ENCODE measurements at places on chromosomes 1 and 21.
A peak's percentile ranks its signal among the peaks of the same experiment; 100 is the strongest.

- DNase-seq: no peak
Measured at GRCh38 chr1:229561141-229561540, 2.6 kb upstream of the ABCB10 start.

DNA sequence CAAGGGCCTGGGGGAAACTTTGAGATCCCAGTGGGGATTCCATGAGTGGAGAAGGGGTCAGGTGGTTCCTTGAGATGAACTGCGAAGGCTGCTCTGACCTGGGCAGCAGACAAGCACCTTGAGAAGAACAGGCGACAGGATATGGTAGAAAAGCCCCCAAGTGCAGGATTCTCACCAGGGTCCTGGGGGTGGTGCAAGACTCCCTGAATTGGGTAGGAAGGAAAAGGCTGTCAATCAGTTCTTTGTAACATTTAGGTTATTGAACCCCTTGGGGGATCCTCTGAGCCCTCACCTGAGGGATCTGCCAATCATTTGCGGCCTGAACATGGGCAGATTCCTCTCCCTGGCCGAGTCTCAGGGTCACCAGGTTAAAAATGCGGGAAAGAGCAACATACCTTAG, 2.4 kb upstream of the PRAMEF12 start:
- DNase-seq: no peak

DNA sequence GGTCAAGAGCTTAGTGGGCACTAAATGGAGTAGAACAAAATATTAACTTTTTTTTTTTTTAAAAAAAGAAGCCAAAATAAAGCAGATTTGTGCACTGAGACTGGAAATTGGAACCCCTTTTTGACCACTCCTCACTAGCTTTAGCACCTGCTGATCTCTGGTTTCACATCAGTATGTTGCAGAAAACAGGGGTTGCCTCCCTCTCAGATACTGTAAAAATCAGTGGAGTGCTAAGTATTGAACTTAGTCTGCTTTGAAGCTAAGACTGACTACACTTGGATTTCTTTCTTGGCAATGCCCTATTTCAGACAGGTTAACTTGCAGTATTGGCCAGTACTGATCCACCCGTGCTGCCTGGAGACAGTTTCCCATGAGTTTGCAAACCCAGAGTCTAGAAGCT, 2.7 kb upstream of the KIAA0040 start:
- no peak for DNase-seq

- DNase-seq: peak; percentile 91
Measured at GRCh38 chr1:39183503-39184353, 20.8 kb upstream of the MACF1 start.

GRCh38 chr1:159206110-159206509, 1.4 kb downstream of the ACKR1 start:
- DNase-seq: no peak

DNA sequence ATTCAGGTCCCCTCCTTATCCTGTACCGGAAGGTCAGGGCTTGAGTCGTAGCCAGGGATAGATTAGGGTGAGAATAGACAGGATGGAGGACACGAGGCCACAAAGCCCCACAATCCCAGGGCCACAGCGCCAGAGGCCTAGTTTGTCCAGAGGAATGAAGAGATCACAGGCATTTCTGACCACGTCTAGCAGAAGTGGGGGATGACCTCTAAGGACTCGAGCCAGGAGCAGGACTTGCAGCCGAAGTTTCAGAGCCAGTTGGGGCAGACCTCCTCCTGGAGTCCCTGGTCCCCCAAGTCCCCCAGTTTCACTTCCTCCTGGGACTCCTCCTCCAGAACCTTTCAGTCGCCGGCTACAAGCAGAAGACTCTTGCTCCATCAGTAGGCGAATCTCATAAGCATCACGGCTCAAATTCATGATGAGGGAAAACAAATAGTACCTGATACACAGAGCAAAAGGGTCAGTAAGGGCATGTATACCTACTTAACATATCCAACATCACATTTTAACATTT, 2.3 kb upstream of the ITGA10 start:
- DNase-seq: no peak

- DNase-seq: no peak
Measured at GRCh38 chr21:36788120-36788638, 89.3 kb downstream of the SIM2 start.

DNA sequence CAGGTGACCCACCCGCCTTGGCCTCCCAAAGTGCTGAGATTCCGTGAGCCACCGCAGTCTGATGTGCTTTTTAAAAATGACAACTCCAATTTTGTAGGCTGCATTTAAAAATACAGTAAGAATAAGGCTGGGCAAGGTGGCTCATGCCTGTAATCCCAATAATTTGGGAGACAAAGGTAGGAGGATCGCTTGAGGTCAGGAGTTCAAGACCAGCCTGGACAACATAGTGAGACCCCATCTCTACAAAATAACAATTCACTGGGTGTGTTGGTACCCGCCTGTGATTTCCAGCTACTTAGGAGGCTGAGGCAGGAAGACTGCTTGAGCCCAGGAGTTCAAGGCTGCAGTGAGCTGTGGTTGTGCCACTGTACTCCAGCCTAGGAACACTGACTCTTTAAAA, 23.4 kb downstream of the SLC19A2 start:
- no peak for DNase-seq
